Upper lobe of right lung (tissue), 1 donor: ENCODE measurements at places on chromosomes 12 and 14. TPM values are rescaled to one million over a fixed set of nuclear protein-coding genes. Genes with fewer than 3 reads are reported as not detected.

DNA sequence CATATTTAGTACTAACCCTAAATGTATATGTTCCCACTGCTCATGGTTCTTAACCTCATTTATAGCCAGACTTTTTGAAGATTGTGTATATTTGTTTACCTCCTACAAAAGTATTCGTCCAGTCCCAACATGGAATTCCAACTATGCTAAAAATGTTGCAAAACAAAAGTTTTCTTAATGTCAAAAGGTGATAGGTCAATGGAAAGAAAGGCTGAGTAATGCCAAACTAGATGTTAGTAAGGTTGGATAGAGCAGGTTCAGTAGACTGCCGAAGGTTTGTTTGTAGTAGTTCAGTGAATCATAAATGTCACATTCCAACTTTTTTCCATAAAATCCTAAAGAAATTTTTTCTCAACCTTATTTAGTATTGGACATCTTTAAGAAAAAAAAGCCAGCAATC, 874.5 kb downstream of the FLRT2 start:
- DNase-seq: no peak

TGFB3 gene
- total RNA-seq: 25.4 TPM

ITFG2 gene
- total RNA-seq: 42.3 TPM

DNA sequence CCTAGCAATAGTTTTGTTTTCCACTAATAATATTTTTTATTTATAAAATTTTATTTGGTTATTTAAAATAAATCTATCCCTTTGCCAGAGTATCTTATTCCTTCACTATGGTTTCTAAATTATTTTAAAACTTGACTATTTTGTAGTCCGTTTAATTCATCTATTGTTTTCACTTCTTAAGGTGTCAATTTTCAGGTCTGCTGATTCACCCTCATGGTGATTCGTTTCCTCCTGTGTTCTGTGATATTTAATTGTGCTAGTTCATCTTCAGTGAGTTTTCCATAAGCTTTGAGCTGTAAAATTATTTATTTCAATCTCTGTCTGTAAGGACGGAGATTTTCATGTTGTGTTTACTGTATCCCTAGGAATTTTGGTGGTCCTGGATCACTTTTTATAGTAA, 70.6 kb downstream of the SNAPC1 start:
- no peak for DNase-seq

DNA sequence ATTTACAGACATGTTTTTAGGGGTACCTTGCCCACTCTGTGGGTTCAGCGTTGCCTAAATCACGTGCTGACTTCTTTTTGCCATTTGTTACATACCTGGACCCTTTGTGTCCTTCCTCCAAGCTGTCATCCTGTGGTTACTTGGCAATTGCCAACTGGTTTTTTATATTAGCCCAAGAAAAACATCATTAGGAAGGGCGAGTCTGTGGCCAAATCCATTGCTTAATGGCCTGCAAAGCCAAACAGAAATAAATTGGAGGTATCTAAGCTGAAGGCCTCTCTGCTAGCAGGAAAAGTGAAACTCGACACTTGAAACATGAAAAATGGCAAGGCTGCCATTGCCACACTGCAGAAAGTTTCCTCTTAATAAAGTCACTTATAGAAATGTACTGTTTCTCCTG, 190.4 kb downstream of the NUAK1 start:
- DNase-seq: no peak

GOLGA3 gene
- 65.3 TPM for total RNA-seq

- DNase-seq: peak; percentile 76
These were observed at the start of gene TMTC1 for GRCh38 chr12:29783773-29784666. Gene TMTC1 (minus strand): TSS chr12:29783942. CDS start chr12:29783751, 191 bp downstream.

NKX2-1 gene
- 177 TPM for total RNA-seq

GRCh38 chr14:51211149-51211548, 28.9 kb upstream of the TMX1 start:
- DNase-seq: no peak

DNA sequence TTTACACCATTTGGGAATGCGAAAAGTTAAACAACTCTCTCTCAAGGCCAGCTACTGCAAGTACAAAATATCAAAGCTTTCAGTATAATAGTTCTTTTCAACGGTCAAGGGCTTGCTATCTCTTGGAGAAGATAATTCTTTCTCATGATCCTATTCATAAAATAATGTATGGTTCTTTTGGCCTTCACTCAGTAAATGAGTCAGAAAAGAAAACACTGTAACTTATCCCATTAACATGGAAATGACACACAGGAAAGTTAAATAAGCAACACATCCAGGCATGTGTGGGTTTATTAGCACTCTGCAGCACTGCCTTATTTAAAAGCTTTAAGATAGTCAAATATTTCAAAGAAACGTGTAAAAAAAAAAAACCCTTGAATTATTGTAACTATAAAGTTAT, 36.9 kb downstream of the ZFC3H1 start:
- no peak for DNase-seq

GRCh38 chr12:109156036-109156435, 39.6 kb downstream of the ACACB start:
- DNase-seq: no peak

KCNK10 gene
- 0.09 TPM for total RNA-seq

PARPBP gene
- 2.1 TPM for total RNA-seq

RNASE4 gene
- total RNA-seq: 42.5 TPM

DNA sequence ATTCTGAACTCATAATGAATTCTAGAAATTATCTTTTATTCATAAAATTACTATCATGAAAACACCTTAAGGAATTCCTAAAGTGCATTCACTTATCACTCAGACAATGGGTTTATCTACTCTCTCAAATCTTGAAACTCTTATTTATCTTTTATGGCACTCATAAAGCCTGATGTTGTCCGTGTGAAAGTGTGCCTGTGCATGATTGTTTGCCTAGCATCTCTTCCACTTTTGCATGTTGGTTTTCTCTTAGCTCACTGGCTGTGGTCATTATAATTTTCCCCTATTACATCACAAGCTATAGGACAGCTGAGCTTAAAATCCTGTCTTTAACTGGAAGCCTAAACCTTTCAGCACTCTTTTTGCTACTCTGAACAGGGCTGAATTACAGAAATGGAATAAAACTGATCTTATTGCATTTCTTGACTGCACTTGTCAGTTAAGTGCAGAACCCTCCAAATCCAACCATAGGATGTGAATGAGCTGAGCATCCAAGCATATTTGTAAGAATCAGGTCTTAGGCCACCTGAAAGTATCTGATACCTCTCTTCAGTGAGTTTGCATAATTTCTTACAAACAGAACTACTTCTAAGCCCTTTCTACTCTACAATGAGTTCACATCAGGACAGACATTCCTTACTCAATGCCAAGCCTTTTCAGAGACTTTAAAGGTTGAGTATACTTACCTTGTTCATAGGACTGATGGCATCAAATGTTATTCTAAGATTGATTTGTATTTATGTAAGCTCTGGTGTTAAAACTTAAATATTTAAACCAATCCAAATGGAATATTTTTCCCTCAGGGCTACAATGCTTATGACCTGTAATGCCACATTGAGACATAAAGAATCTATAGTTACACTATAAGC, 221.2 kb upstream of the KITLG start:
- no peak for DNase-seq

DNA sequence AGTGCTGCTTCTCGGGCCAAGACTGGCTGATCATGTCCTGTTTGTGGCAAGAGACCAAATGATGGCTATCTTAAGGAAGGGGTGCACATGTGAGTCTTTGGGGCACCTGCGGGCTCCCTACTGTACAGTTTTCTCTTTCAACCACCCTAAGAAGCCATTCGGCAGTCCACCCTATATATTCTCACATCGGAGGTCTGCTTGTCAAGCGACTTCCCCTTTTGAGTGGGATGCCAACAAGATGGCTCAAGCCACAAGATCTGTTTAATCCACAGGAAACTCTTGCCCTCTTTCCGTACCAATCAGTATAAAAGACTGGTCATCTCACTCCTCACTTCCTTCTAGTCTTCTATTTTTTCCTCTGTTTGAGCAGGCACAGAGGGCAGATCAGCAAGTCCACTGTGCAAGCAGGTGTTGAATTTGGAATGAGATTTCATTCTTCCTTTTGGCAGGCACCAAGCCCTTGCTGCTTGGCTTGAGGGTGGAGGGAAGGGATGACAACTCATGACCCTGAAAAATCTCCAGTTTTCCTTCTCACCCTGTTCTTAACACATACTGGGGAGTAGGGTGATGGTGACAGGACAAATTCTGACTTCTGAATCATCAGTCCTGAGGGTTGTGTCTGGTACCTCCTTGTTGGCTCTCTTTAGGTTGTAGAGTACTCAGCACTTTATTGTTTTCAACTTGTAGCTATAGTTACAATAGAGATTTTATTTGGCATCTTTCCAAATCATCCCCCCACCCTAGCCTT, 17.6 kb downstream of the LACRT start:
- no peak for DNase-seq

- DNase-seq: no peak
These were observed 25.5 kb downstream of the SPTLC2 start for GRCh38 chr14:77590845-77591485.

MTRFR gene
- 13.3 TPM for total RNA-seq

DNA sequence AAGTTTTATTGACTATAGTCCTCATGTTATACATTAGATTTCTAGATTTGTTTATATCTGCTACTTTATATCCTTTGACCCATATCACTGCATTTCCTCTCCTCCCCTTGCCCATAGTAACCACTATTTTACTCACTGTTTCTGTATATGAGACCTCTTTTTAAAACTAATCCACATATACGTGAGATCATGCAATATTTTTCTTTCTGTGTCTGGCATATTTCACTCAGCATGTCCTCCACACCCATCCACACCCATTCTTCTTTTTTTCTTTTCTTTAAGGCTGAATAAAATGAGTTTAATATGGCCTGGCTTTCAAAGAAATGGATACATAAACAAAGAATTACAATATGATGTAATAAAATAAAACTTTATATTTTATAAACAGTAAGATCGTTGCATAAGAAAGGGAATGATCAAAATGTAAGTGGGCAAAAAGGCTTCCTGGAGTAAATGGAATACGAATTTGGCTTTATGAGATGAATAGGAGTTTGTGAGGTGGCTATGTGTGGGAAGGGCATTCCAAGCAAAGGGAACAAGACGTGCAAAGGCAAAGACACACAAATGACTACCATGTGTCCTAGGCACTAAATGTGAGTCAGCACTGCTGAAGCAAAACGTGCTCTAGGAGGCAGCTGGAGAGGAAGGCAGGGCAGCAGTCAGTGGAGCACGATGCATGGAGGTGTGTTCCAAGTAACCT, 53.2 kb upstream of the HIF1A start:
- DNase-seq: no peak

PKP2 gene
- total RNA-seq: 1.9 TPM

CABP1 gene
- 0.23 TPM for total RNA-seq

DNA sequence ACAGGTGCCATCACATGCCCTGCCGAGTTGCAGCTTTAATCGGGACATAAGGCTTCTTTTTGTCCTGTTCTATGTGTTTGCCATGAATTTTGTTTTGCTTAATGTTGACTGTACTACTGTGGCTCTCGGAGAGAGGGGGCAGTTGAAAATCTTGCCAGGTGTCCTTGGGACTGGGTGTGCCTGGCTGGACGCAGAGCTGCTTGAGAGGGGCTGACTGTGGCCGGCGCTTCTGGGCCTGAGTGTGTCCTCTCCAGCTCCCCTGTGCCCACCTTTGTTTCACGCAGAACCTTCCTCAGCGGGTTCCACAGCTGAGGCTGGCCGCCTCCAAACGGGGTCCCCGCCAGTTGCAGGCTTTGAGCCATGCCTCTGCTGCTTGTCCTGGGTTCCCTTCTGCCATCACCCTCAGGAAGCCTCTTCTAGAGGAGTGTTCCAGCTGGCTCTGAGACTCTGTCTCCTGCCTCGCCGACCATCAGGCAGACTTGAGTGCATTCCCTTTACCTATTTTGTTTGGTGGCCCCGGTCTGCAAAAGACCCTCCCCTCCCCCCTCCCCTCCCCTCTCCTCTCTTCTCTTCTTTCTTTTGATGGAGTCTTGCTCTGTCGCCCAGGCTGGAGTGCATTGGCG, 49.7 kb downstream of the DDX51 start:
- no peak for DNase-seq

KRT6A gene
- total RNA-seq: 3.0 TPM

SLC8A3 gene
- total RNA-seq: 1.8 TPM

- DNase-seq: no peak
These were observed 163.4 kb downstream of the RAD51B start for GRCh38 chr14:67982711-67983608.

DNA sequence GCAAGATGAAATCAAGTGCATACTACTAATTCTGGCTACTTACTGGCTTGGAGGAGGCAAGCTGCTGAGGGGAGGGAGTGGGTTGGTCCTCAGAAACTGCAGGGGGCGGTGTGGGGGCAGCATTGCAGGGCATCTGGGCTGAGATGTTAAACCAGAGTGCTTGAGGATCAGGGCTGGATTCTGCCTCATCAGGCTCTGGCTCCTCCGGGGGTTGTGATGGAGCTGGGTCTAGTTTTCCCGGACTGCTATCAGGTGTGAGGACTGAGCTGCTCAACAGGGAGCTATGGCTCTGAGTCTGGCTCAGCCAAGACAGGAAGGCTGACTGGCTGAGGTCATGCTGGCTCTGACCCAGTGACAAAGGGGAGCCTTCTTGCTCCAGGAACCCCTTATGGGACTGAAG, 28.6 kb downstream of the BAZ2A start:
- no peak for DNase-seq

DNA sequence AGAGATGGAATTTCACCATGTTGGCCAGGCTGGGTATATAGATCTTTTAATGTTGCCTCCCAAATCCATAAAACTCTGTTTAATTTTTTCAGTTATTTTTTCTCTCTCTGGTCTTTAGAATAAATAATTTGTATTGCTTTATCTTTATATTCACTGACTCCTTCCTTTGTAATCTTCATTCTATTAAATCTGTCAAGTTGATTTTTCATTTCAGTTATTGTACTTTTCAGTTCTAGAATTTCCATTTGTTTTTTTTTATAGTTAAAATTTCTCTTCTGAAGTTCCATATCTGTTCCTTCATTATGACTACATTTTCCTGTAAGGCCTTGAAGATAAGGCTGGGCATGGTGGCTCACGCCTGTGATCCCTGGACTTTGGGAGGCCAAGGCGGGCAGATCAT, 13.6 kb upstream of the SPPL3 start:
- no peak for DNase-seq

- no peak for DNase-seq
These were observed 1278.4 kb upstream of the FLRT2 start for GRCh38 chr14:84251411-84252115.
